ENCODE measurements at places on chromosomes 3 and 15. TPM values are rescaled to one million over a fixed set of nuclear protein-coding genes. Genes with fewer than 3 reads are reported as not detected.

SEMA3F gene
- total RNA-seq = 36.7 TPM

DNA sequence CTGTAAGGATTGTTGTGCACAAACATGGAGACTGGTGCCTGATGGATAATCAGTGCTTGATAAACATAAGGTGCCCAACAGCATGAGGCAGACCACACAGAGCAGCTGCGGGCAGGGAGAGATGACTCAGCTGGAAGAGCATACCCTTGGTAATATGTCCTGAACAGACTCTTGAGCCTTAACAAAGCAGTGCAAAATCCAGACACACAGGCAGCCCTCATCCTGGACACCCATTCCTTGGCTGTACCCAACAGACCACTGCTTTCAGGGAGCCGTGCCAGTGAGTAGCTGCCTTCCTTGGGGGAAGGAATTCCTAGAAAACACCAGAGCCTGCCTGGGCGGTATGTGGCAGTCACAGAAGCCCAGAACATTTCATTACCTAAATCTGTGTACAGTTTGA, 156.2 kb downstream of the CLSTN2 start:
- no peak for DNase-seq
- peaks cover 50% of the 10 kb centered on the region for H3K4me1 ChIP-seq
- H3K27ac ChIP-seq = peak overlapping the region; percentile 78
- H3K4me3 ChIP-seq = no peak overlapping the region
- no peaks in the 10 kb centered on the region for H3K27me3 ChIP-seq
- H3K36me3 ChIP-seq = no peaks in the 10 kb centered on the region

DNA sequence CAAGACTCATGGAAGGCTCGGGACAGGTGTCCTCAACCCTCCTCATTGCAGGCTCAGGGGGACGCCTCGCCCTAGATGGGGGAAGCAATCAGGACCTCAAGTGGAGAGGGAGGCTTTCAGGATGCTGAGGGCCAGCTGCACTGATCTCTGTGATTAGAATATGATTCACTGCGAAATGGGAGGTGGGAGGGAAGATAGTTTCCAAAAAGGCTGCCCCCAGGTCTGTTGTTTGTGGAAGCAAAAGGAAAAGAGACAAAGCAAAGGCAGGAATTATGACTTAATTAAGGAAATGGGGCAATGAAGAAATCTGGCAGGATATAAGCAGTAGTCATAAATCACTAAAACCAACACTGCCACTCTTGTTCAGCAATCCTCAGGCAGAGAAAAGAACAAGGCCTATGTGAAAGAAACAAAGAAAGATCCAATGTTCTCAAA, 85.6 kb upstream of the ABHD17C start:
- no peak overlapping the region for H3K27ac ChIP-seq
- H3K4me3 ChIP-seq = no peak overlapping the region
- peaks cover 28% of the 10 kb centered on the region for H3K4me1 ChIP-seq
- H3K36me3 ChIP-seq = no peaks in the 10 kb centered on the region

GRCh38 chr15:98120561-98120960, 160.1 kb downstream of the ARRDC4 start:
- DNase-seq = no peak
- H3K4me1 ChIP-seq = peaks cover 20% of the 10 kb centered on the region
- no peaks in the 10 kb centered on the region for H3K27me3 ChIP-seq
- no peak overlapping the region for H3K4me3 ChIP-seq
- no peaks in the 10 kb centered on the region for H3K36me3 ChIP-seq
- H3K27ac ChIP-seq = no peak overlapping the region

STXBP5L gene
- total RNA-seq = not detected

DNA sequence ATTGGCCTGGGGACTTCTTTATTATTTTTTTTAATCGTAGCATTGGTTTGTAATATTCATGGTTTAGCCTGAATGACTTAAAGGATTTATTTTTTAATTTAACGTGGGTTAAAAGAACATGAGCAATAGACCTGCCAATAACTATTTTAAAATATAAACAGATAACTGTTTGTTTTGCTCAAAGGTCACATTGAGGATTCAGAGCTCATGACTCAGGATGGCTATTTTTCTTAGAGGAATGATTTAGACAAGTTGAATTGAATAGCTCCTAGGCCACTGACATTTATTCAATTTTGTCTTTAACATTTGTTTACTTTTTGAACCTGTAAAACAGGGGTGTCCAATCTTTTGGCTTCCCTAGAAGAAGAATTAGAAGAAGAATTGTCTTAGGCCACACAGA, 68.5 kb downstream of the ITPR1 start:
- H3K27ac ChIP-seq = no peak overlapping the region
- DNase-seq = no peak
- H3K4me3 ChIP-seq = no peak overlapping the region
- H3K4me1 ChIP-seq = peaks cover 5% of the 10 kb centered on the region
- no peaks in the 10 kb centered on the region for H3K27me3 ChIP-seq

DNA sequence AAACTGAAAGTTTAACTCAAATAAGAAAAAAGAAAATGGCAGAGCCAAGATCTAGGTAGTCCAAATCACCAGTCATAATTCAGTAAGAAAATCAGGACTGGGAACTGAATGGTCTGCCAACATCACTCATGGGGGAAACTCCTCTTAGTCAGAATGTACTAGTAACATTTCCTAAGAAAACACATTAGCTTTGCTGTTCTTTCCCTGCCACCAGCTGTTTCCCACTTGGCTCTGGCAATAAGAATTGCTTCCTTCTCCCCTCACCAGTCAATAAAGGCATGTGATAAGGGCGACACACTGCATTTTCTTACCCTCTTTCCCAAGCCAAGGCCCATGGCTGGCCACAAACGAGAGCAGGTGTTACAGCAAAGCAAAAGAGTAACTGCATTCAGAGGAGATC, 46.1 kb downstream of the PIK3R4 start:
- DNase-seq = no peak
- no peak overlapping the region for H3K4me3 ChIP-seq
- H3K27me3 ChIP-seq = no peaks in the 10 kb centered on the region
- H3K27ac ChIP-seq = no peak overlapping the region
- peaks cover 3% of the 10 kb centered on the region for H3K4me1 ChIP-seq

AGTR1 gene
- total RNA-seq = 2.2 TPM

GRCh38 chr15:85792102-85792731, 2.5 kb downstream of the KLHL25 start:
- no peak overlapping the region for H3K4me3 ChIP-seq
- H3K36me3 ChIP-seq = no peaks in the 10 kb centered on the region
- no peaks in the 10 kb centered on the region for H3K27me3 ChIP-seq
- DNase-seq = no peak
- H3K4me1 ChIP-seq = peaks cover 24% of the 10 kb centered on the region

- no peak overlapping the region for H3K27ac ChIP-seq
- H3K4me3 ChIP-seq = no peak overlapping the region
- H3K27me3 ChIP-seq = peaks cover 1% of the 10 kb centered on the region
- DNase-seq = no peak
- no peaks in the 10 kb centered on the region for H3K4me1 ChIP-seq
These were observed 783.3 kb downstream of the ZPLD1 start for GRCh38 chr3:103218146-103218545.

GRCh38 chr3:15426579-15427118, 695 bp downstream of the METTL6 start:
- peaks cover 52% of the 10 kb centered on the region for H3K4me1 ChIP-seq
- no peak for DNase-seq
- no peaks in the 10 kb centered on the region for H3K27me3 ChIP-seq
- H3K4me3 ChIP-seq = peak overlapping the region; percentile 99
- H3K36me3 ChIP-seq = peaks cover 4% of the 10 kb centered on the region
- peak overlapping the region; percentile 95 for H3K27ac ChIP-seq

GRCh38 chr3:115808816-115809215, 185.5 kb downstream of the GAP43 start:
- H3K36me3 ChIP-seq = no peaks in the 10 kb centered on the region
- no peak for DNase-seq
- H3K27me3 ChIP-seq = no peaks in the 10 kb centered on the region
- H3K4me3 ChIP-seq = no peak overlapping the region

GATM gene
- total RNA-seq = not detected

AMIGO3 gene
- total RNA-seq = 0.35 TPM

DNA sequence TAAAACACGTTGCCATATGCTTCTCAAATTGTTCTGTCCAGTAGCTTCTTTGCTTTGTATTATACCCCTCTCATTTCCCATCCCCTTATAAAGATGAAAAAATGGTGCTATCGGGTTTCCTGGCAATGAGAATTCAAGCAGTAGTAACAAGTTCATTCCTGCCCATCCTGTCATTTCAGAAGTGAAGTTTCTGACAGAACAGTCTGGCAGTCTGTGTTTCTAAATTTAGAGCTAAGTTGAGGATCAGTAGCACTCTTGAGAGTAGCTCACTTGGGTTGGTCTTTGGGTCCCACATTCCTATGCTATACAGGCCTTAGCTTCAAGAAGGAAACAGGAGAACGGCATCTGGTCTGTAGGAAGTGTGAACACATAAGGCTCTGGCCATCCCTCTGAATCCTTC, 134.6 kb downstream of the GHSR start:
- DNase-seq = no peak
- H3K27me3 ChIP-seq = no peaks in the 10 kb centered on the region
- H3K36me3 ChIP-seq = peaks cover 43% of the 10 kb centered on the region
- H3K4me3 ChIP-seq = no peak overlapping the region

- H3K27me3 ChIP-seq = no peaks in the 10 kb centered on the region
- no peaks in the 10 kb centered on the region for H3K4me1 ChIP-seq
- H3K27ac ChIP-seq = no peak overlapping the region
These were observed 8.1 kb downstream of the GFM1 start for GRCh38 chr3:158652463-158652862.

PTPRG gene
- total RNA-seq = 45.5 TPM

DNA sequence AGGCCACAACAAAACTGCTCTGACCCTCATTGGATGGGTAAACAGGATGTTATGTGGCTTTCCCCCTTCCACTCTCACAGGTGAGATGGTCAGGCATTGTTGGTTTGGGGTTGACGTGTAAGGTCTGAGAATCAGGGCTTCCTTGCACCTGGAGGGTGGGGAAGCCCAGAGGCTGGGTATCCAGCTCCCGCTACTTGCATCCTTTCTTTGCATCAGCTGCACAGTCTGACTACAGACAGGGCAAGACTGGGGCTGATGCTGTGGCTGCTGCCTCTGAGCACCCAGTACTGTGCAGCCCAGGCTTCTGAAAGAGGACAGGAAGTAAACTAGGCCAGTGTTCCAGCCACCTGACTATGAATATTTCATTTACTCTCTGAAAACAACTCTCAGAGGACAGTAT, 58.0 kb upstream of the ATP2B2 start:
- peaks cover 1% of the 10 kb centered on the region for H3K36me3 ChIP-seq
- peaks cover 65% of the 10 kb centered on the region for H3K27me3 ChIP-seq
- H3K4me1 ChIP-seq = no peaks in the 10 kb centered on the region
- H3K27ac ChIP-seq = no peak overlapping the region
- no peak for DNase-seq

DNA sequence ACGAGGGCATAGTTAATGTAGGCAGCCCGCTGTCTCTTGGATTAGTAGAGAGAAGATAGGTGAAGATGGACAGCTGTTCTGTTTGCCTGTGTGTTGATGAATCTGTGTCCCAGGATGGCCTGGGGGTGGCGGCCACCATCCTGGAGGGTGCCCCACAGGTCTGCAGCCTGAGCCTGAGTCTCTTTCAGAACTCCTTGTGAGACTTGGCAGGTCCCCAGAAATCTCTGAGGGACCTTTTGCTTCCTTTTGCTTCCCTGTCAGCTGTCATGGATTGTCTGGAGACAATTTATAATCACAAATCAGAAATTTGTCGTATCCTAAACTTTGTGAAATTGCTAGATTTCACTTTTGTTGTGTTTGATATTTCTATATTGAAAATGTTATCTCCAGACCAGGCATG, 17.4 kb downstream of the FAN1 start:
- H3K4me1 ChIP-seq = peaks cover 35% of the 10 kb centered on the region
- no peaks in the 10 kb centered on the region for H3K27me3 ChIP-seq
- H3K4me3 ChIP-seq = no peak overlapping the region
- peak overlapping the region; percentile 27 for H3K27ac ChIP-seq
- H3K36me3 ChIP-seq = peaks cover 21% of the 10 kb centered on the region

TMEM40 gene
- total RNA-seq = not detected
